ENCODE measurements at places on chromosomes 2 and 18.

DNA sequence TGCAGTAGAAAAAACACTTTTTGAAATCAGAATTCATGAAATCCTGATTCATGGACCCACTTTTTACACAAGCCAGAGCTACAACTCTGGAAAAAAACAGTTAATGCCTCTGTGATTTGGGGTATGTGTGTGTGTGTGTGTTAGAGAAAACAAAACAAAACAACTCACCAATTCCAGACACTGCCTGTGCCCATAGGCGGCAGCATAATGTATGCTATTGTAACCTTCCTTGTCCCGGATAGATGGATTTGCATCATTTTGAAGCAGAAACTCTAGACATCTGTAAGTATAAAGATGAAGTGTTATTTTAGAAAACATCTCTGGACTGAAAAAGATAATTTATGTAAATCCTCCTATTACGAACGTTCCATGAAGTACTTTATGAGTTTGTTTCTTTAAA is 152.0 kb upstream of the PGAP1 start:
- DNase-seq: no peak

- DNase-seq: no peak
Measured at GRCh38 chr2:184904991-184905390, 306.7 kb downstream of the ZNF804A start.

GRCh38 chr2:18836436-18836835 is 247.1 kb upstream of the NT5C1B start:
- no peak for DNase-seq

DNA sequence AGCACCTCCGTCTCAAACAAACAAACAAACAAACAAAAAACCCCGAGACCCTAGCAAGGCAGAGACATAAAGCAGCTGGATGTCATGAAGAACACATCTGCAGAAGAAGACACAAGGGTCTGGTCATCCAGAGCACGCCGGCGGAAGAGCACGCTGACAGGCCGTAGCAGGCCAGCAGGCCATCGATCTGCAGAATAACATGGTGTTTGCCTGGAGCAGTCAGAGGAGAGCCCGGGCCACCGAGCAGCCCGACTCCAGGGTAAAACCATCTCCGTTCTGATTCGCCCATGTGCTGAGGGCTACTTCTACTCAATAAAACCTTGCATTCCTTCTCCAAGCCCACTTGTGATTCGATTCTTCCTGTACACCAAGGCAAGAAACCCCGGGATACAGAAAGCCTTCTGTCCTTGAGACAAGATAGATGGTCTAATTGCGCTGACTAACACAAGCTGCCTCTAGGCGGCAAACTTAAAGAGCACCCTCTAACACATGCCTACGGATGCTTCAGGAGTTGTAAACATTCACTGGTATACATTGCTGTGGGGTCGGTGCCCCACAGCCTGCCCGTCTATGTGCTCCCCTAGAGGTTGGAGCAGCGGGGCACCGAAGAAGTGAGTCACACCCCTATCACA is 549.8 kb upstream of the NRXN1 start:
- no peak for DNase-seq

- no peak for DNase-seq
Measured at GRCh38 chr2:3505771-3506170, 13.6 kb downstream of the ADI1 start.

DNA sequence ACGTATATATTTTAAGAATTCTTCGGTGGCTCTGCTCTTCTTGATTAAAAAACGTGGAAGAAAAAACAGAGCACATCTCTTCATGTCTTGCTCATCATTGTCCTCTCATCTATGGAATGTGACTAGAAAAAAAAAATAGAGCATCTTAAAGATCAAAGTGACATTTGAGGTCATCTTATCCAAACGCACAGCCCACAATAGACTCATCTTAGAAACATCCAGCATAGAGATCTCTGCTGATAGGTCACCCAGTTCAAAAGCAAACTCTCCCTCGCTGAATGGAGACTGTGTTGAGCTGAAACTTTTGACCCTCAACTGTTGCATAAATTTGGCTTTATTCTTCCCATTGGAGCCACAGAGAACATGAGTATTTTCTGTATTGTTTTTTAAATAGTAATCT is 65.2 kb downstream of the CMPK2 start:
- DNase-seq: no peak

GRCh38 chr2:160015746-160016145 is 46.7 kb downstream of the PLA2R1 start:
- DNase-seq: no peak

- no peak for DNase-seq
Measured at GRCh38 chr2:98896416-98896815, 39.6 kb downstream of the CRACDL start.

DNA sequence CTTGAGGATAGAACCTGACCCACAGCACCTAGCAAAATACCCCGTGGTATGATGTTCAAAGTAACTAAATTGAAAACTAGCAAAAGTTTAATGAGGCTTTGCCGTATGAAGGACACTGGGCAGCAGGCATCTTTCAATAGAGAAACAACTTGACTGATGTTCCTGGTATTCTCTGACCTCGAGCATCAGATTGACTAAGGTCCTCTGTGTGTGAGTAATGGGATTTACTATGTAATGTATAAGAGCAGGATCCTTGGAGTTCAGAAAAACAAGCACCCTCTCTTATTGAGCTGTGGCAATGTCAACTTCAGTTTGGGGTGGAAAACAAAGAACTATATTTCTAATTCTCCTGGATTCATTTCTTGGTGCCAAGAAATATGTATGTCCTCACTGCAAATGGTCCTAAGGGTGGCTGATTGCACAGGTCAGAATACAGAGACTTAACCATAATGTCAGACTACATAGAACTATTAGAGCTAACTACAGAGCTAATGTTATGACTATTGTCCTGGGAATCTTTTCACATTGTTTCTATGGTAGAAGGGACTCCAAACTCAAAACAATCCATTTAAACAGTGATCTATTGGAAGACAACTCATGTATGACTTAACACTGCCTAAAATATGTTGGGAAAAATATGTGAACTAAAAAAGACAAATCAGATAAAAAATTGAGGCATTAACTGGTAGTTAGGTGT is 4.4 kb downstream of the TNFAIP6 start:
- no peak for DNase-seq

DNA sequence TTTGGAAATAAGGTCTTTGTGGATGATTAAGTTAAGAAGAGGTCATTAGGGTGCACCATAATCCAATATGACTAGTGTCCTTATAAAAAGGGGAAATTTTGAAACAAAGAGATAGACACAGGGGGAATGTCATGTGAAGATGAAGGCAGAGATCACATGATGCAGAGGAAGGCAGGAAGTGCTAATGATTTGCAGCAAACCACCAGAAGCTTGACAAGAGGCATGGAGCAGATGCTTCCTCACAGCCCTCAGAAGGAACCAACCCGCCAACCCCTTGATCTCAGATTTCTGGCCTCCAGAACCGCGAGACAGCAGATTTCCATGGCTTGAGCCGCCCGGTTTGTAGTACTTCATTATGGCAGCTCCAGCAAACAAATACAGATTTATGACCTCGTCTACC is 17.4 kb upstream of the SMARCAL1 start:
- DNase-seq: no peak

DNA sequence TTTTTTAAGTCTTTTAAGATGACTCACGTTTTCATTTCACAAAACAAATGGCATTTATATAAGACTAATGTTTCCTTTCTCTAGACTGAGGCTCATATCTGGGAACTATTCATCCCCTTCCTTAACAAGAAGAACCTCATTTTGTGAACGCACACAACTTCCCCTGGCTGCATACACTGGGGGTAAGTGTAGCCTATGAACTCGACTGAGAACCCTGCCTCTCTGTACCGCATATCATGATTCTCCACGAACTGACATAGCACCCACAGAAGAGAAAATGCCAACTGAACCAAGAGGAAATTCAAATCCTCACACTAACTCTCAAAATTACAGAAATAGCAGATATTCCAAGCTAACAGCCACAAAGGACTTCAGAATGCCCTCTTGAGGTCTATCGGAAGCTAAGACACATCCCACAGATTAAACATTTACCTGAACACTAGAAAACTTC is 236.7 kb downstream of the TCF4 start:
- DNase-seq: no peak

GRCh38 chr2:16224298-16225045 is 284.1 kb downstream of the MYCN start:
- no peak for DNase-seq

GRCh38 chr2:215847056-215847455 is 166.3 kb downstream of the MREG start:
- no peak for DNase-seq
